ENCODE measurements at places on chromosomes 1 and 21. TPM values are rescaled to one million over a fixed set of nuclear protein-coding genes. Genes with fewer than 3 reads are reported as not detected.

GRCh38 chr1:153350321-153350957, 1.8 kb upstream of the PGLYRP4 start:
- H3K4me1 ChIP-seq, result no peaks in the 10 kb centered on the region
- H3K36me3 ChIP-seq, result no peaks in the 10 kb centered on the region
- DNase-seq, result no peak
- no peak overlapping the region for H3K27ac ChIP-seq

- no peak for DNase-seq
- H3K36me3 ChIP-seq, result no peaks in the 10 kb centered on the region
- H3K27ac ChIP-seq, result no peak overlapping the region
- H3K27me3 ChIP-seq, result no peaks in the 10 kb centered on the region
- H3K4me1 ChIP-seq, result no peaks in the 10 kb centered on the region
- no peak overlapping the region for H3K4me3 ChIP-seq
These were observed 151.6 kb downstream of the GRIK3 start for GRCh38 chr1:36882536-36883285.

DNA sequence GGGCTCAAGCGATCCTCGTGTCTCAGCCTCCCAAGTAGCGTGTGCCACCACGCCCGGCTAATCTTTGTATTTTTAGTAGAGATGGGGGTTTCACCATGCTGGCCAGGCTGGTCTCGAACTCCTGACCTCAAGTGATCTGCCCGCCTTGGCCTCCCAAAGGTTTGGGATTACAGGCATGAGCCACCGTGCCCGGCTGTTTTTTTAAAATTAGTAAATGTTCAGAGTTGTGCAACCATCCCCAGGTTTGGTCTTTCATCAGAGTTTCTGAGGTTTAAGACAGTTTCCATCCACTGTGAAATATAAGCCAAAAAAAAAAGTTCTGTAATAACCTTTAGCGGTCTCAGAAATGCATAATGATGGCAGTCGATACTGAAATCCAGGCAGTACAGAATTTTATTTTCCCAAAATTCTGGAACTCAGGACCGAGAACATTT, 550 bp upstream of the SYT11 start:
- no peaks in the 10 kb centered on the region for H3K27me3 ChIP-seq
- peak overlapping the region; percentile 45 for H3K4me3 ChIP-seq
- DNase-seq, result peak; percentile 64
- peaks cover 7% of the 10 kb centered on the region for H3K4me1 ChIP-seq
- peak overlapping the region; percentile 59 for H3K27ac ChIP-seq
- no peaks in the 10 kb centered on the region for H3K36me3 ChIP-seq

DNA sequence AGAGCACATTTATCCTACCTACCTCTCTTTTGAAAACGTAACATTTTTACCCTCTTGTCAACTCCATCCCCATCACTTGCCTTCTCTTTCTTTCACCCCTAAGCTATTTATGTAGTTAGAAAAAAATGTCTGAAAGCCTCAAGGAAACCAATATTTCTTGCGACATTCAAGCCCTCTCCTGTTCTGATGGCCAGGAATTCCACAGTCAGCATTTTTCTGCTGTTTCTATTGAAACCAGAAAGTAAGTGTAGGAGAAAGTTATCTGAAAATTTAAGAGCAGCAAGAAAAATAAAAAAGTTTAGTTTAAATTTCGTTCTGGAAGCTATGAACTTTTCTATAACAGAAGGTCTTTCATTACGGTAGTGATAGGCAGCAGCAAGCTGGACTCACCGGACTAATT, 247.6 kb upstream of the PBX1 start:
- H3K27me3 ChIP-seq, result no peaks in the 10 kb centered on the region
- no peak overlapping the region for H3K27ac ChIP-seq
- no peaks in the 10 kb centered on the region for H3K36me3 ChIP-seq
- H3K4me3 ChIP-seq, result no peak overlapping the region

- no peaks in the 10 kb centered on the region for H3K27me3 ChIP-seq
- peak overlapping the region; percentile 71 for H3K27ac ChIP-seq
- no peak for DNase-seq
- no peaks in the 10 kb centered on the region for H3K36me3 ChIP-seq
These were observed 15.2 kb downstream of the CAPN2 start for GRCh38 chr1:223727541-223727940.

DNA sequence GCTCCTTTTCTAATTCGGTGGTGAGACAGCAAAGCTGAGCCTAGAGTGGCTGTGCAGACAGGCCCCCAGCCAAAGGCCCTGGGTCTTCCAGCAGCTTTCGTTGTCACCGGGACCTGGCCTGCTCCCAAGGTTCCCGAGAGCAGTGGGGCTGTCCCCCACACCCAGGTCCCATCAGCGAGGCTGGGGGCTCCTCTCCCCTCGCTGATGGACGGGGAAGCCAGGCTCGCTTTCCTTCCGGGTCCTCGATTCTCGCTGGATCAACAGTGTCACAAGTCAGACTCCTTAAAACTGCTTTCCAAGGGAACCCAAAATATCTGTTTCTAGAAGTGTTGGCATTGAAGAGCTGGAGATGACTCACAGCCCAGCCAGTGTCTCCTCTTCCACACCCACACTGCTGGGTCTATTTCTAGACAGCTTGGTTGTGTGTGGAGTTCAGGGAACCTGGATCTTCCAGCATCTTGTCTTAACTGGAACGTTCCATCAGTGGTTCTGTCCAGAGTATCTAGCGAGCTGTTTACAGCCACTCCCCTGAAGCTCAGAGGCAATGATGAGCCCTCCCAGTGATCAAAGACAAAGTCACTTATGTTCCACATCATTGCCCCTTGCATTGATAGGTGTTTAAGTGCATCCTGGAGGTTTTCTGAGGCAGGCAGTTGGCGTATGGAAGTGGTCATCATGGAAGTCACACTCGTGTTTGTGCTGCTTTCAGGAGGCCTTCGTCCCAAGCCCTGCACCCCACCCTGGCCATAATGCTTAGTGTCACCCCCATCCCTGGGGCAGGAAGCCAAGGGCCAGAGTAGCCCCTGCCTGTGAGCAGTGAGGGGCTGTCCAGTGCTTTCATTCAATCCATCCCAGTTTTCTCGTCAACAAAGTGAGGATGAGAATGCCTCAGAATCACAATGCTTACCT, 35.2 kb downstream of the RRP1 start:
- H3K27ac ChIP-seq, result no peak overlapping the region
- no peak overlapping the region for H3K4me3 ChIP-seq
- peaks cover 2% of the 10 kb centered on the region for H3K4me1 ChIP-seq
- DNase-seq, result no peak
- no peaks in the 10 kb centered on the region for H3K36me3 ChIP-seq

GRCh38 chr1:41855713-41856112, 63.0 kb downstream of the HIVEP3 start:
- H3K27ac ChIP-seq, result no peak overlapping the region
- DNase-seq, result no peak
- peaks cover 5% of the 10 kb centered on the region for H3K4me1 ChIP-seq
- no peaks in the 10 kb centered on the region for H3K27me3 ChIP-seq

GRCh38 chr1:95095833-95096217, 21.3 kb upstream of the TLCD4 start:
- no peaks in the 10 kb centered on the region for H3K27me3 ChIP-seq
- H3K4me3 ChIP-seq, result no peak overlapping the region
- H3K4me1 ChIP-seq, result no peaks in the 10 kb centered on the region
- no peak for DNase-seq

Gene AGO4
- total RNA-seq, result 12.5 TPM

Gene AMPD1
- not detected for total RNA-seq
